ENCODE measurements at places on chromosomes 7 and 10.

- no peak for DNase-seq
Observed at GRCh38 chr7:111312966-111313365, 222.0 kb downstream of the LRRN3 start.

DNA sequence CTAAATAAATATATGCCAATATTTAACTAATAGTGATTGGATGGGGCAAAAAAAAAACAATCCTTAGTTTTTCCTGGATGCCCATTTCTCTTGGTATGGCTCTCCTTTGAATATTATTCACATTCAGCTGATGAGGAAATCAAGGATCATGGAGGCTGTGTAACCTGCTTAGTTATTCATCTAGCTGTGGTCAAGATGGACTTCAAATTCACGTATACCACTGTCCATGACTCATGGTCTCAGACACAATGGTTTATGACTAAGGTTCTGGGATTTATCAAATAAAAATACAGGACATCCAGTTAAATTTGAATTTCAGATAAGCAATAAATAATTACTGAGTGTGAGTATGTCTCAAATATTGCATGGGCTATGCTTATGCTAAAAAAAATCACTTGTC is 191.5 kb upstream of the CELF2 start:
- DNase-seq, result peak; percentile 68

GRCh38 chr7:114368492-114368891 is 46.1 kb upstream of the FOXP2 start:
- DNase-seq, result no peak

DNA sequence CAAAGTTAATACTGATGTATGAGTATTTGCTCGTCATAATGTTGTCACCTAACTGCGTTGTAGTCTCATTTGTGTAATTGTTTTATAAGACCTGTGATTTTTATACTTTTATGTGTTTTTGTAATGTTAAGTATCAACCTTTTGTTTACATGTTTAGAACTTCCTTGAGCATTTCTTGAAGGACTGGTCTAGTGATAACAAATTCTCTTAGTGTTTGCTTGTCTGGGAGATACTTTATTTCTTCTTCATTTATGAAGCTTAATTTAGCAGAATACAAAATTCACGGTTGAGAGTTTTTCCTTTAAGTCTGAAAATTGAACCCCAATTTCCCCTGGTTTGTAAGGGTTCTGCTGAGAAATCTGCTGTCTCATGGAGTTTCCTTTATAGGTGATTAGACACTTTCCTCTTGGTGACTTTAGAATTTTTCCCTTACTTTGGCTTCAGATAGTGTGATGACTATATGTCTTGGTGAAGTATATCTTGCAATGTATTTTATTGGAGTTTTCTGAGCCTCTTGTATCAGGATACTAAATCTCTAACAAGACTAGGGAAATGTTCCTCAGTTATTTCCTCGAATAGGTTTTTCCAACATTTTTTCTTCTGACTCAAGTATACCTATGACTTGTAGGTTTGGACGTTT is 154.9 kb downstream of the WDR11 start:
- DNase-seq, result no peak

GRCh38 chr10:17001297-17001744 is 128.3 kb downstream of the CUBN start:
- DNase-seq, result no peak

DNA sequence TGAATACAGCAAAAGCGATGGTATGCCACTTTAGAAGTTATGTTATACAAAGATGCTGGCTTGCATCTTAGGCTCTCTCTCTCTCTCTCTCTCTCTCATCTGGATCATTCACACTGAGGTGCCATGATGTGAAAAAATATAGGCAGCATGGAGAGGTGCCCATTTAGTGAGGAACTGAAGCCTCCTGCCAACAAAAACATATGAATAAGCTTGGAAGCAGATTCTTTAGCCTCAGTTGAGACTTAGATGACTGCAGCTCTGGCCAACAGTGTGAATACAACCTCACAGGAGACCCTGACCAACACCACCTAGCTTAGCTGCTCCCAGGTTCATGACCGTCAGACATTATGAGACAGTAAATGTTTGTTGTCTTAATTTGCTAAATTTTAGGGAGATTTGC is 560.1 kb upstream of the LRRTM3 start:
- peak; percentile 15 for DNase-seq

DNA sequence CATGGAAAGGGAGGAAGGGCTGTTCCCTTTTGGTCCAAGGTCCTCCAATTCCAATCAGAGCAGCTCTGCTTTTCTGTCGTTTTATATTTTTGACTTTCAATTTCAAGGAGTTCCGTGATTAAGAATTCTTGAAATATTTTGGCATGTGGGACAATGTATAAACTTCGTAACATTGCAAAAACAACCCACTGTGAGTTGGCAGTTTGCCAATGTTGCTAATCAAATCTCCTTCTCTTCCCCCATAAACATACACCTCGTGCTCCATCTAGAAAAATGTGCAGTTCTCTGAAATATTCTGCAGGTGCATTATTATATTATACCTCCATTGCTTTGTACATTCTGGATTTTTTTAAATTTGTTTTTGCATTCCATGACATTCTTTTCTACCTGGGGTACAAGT is 49.8 kb downstream of the POU6F2 start:
- peak; percentile 13 for DNase-seq

DNA sequence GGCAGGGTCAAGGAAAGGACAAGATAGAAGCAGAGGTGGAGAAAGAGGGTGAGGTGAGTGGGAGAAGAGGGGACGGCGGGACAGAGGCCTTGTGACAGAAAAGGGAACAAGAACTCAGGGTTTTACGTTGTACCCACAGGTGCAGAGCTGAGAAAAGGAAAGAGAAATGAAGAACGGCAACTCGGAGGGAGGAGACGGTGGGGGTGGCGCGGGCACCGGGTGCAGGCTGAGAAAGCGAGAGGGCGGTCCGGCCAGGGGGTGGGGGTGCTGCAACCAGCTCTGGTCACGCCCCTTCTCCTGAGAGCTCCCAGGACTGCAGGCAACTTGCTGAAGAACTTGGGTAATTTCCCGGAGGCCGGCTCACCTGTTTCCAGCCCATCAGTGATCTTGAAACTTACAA is 65.3 kb downstream of the CARD11 start:
- DNase-seq, result no peak

DNA sequence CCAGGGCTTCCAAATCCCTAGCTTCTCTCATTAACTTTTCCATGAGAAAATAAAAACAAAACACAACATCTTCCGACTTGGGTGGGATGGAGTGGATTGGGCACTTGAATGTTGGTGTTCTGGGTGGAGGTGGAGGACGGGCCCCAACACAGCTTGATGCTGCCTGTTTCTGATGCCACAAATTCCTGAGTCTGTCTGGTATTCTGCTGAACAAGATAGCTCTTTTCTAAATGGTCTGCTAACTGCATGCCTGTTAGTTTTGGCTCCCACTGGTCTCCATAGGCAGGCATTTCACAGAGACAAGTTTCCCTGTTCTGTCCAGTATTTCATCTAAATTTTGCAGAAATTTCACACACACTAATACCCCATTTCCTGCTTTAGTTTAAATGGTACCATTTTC is 160.9 kb upstream of the FZD8 start:
- DNase-seq, result no peak

DNA sequence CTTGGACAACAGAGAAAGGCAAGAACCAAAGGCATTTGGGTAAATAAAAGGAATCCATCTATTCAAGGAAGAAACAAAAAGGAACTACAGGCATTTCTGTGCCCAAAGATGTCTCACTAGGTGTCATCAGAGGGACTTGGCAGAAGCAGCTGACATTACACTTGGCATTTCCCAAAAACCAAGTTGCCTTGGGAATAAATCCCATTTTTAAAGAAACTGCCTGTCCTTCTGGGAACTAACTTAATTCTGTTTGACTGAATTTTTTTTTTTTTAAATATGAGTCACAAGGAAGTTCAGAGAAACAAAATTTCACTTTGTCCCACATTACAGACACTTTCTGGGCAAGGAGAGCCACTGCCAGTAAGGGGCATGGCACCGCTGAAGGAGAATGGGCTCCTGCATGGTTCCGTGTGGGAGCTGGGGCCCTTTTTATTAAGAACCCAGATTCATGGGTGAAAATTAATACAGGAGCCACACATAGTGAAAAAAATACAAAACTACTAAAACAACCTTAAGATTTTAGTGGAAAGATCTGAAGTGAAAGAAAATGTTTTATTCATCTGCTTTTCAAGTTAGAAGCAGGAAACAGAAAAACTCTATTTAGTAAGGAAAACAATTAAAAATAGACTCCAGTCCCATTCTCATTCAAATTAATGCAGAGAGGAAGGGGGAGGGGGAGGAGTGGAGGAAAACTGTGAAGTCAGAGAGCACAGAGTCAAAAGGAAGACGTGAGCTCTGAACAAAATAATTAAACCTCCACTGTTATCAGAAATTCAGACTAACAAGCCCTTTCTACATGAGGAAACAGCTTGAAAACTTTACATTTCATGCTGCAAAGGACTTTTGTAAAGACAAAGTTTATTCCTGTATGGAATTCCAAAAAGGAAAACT is 118.4 kb upstream of the PDLIM1 start:
- DNase-seq, result no peak

- DNase-seq, result peak; percentile 33
Observed at GRCh38 chr10:103835096-103836050, 20.0 kb downstream of the SH3PXD2A start.

DNA sequence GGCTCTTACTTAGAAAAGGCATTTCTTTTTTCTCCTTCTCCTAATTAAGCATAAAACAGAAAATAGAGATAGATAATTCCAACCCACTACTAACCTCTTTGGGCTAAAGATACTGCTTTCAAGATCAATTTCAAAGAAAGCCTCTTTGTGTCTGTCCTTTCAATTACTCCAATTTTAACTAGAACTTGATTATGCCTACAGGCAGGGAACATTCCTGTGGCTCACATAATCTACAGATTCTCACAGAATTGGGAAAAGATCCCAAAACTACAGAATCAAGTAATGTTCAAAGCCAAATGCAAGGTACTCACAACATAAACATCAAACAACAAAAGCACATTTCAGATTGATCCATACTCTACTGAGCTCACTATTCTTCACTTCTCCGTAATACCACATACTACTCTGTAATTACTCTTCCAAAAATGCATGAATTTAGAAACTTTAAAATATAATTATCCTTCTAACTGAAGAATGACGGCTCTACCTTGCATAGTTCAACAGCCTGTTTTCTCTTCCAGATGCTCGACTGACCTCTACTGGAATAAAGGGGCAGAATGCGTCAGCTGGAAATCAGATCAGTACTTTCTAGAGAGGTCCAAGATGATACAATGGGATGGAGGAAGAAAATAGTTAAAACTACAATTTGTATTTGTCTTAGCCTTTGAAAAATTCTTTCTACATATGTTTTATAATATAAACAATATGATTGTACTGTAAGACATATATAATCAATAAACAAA is 3.9 kb downstream of the MTERF1 start:
- no peak for DNase-seq

DNA sequence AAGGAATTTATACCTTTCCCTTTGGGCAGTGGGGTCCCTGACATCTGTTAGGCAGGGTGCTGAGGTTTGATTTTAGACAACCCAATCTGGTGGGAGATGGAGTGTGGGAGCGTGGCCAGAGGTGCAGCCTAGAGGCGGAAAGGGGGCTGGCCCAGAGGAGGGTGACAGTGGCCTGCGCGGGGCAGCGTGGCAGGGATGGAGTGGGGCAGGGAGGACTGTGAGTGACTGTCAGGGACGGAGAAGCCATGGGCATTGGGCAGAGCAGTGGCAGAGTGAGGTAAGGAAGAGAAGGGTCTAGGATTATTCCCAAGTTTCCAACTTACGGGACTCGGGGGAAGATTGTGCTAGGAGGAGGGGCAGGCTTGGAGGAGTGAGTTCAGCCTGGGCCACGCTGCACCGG is 181.9 kb downstream of the CCDC3 start:
- DNase-seq, result no peak

DNA sequence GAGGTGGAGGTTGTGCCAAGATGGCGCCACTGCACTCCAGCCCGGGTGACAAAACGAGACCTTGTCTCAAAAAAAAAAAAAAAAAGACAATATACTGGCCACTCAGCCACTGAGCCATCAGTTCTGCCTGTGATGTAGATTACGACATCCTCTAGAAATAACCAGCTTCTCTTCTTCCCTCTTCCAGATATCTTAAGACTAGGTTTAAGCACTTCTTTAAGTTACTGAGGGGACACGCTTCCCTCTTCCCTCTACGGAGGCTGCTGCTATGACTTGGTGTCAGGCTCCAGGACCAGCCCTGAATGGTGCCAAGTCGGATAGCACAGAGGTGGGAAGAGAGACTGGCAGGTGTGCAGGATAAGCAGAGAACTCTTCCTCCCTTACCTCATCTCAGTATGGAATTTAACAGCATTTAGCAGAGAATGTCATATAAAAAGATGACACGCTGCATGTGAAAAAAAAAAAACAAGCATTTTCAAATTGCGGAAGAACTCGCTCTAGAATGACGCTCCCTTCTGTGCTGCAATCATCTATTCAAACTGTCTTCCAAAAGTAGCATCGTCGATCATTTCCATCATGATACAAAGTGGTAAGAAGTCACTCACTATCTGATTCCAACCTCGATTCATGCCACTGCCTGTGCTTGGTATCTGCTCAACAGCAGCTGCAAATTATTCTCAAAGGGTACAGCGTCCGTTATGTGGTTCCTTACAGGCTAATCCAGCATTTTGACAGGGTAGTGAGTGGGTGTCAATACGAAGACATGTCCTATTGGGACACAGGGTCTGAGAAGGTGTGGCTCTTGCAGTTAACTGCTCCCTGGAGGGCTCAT is 13.8 kb downstream of the DAGLB start:
- DNase-seq, result no peak
